ENCODE measurements at places on chromosomes 1 and 21. TPM values are rescaled to one million over a fixed set of nuclear protein-coding genes. Genes with fewer than 3 reads are reported as not detected.

G0S2 gene
- total RNA-seq = 0.43 TPM

- 0 out of 2 replicates have a peak, but pooled peaks cover 8% of the 10 kb centered on the region for H3K36me3 ChIP-seq
- no peak for DNase-seq
- no peak overlapping the region for H3K27ac ChIP-seq
These were observed 57.0 kb downstream of the GPR161 start for GRCh38 chr1:168079761-168080160.

DNA sequence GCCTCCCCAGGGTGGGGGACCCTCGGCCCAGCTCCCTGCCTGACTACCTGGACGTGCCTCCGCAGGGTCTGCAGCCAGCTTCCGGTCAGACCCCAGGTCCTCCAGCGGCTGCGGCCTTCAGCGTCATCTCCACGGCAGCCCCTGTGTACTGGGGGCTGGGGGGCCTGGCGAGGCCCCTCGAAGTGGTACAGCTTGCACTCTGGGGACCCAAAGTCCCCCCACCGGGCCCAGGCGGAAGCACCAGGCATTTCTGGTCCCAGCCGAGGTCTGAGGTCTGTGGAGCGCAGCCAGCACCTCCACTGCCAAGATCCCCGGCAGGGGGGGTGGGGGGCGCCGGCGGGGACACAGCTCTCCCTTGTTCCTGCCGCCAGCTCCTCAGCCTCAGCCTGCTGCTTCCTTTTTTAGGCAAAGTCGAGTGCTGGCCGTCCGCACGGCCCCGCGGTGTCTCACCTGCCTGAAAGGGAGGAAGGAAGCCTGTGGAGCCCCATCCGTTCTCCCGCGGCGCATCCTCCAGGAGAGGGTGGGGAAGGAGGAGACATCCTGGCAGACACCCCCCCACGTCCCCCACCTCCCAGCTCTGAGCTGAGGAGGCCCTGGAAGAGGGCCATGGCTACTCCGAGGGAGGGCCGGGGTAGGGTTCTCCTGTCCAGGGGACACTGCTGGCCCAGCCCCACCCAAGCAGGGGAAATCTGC, 1.2 kb upstream of the VWA1 start:
- no peaks in the 10 kb centered on the region for H3K27me3 ChIP-seq
- H3K27ac ChIP-seq = peak overlapping the region; percentile 63
- no peaks in the 10 kb centered on the region for H3K36me3 ChIP-seq
- peak; percentile 72 for DNase-seq
- peak overlapping the region; percentile 68 for H3K4me3 ChIP-seq

RPE65 gene
- not detected for total RNA-seq

OR6K6 gene
- total RNA-seq = not detected

SPATA45 gene
- not detected for total RNA-seq
